ENCODE measurements at places on chromosomes 16 and 17. TPM values are rescaled to one million over a fixed set of nuclear protein-coding genes. Genes with fewer than 3 reads are reported as not detected.

- no peaks in the 10 kb centered on the region for H3K36me3 ChIP-seq
- DNase-seq, result no peak
- H3K4me1 ChIP-seq, result no peaks in the 10 kb centered on the region
- no peak overlapping the region for H3K4me3 ChIP-seq
- no peaks in the 10 kb centered on the region for H3K27me3 ChIP-seq
Observed at GRCh38 chr16:25340973-25341372, 83.3 kb upstream of the ZKSCAN2 start.

GRCh38 chr17:78214706-78215061 is 631 bp downstream of the BIRC5 start:
- peaks cover 5% of the 10 kb centered on the region for H3K4me1 ChIP-seq
- no peak for DNase-seq
- no peak overlapping the region for H3K4me3 ChIP-seq
- no peaks in the 10 kb centered on the region for H3K27me3 ChIP-seq
- no peak overlapping the region for H3K27ac ChIP-seq

DNA sequence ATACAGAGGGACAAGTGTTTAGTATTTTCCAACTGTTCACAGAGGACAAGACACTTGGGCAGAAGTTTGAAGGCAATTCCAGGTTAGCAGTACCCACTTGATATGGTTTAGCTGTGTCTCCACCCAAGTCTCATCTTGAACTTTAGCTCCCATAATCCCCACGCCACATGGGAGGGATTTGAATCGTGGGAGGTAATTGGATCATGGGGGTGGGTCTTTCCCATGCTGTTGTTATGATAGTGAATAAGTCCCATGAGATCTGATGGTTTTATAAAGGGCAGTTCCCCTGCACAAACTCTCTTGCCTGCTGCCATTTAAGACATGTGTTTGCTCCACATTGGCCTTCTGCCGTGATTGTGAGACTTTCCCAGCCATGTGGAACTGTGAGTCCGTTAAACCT is 668.9 kb downstream of the MAF start:
- DNase-seq, result no peak
- no peaks in the 10 kb centered on the region for H3K27me3 ChIP-seq
- no peak overlapping the region for H3K4me3 ChIP-seq
- no peak overlapping the region for H3K27ac ChIP-seq
- no peaks in the 10 kb centered on the region for H3K4me1 ChIP-seq

DNA sequence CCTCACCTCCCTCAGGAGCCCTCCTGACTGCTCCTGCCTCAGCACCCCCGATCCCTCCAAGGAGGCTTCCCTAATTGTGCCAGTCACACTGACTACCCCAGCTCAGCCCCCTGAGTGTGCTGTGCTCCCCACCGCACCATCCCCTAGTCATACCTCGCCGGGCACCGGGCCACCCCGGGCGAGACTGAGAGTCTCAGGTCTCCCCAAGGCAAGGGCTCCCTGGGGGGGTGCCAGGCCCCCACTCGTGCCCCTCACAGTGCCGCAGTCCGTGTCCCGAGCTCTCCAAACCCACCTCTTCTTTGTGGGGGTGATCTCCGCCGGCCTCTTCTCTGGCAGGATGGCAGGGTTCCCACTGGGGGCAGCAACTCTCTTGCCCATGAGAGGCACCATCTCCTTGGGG is 3.2 kb downstream of the TRPV3 start:
- no peak overlapping the region for H3K4me3 ChIP-seq
- DNase-seq, result no peak
- peaks cover 14% of the 10 kb centered on the region for H3K27me3 ChIP-seq
- no peaks in the 10 kb centered on the region for H3K36me3 ChIP-seq
- H3K27ac ChIP-seq, result no peak overlapping the region
- H3K4me1 ChIP-seq, result no peaks in the 10 kb centered on the region

GRCh38 chr17:55708175-55708974 is 14.3 kb downstream of the TMEM100 start:
- DNase-seq, result no peak
- no peaks in the 10 kb centered on the region for H3K36me3 ChIP-seq
- H3K4me3 ChIP-seq, result no peak overlapping the region
- H3K27me3 ChIP-seq, result no peaks in the 10 kb centered on the region

- no peaks in the 10 kb centered on the region for H3K36me3 ChIP-seq
- H3K27ac ChIP-seq, result no peak overlapping the region
- no peaks in the 10 kb centered on the region for H3K4me1 ChIP-seq
- H3K27me3 ChIP-seq, result no peaks in the 10 kb centered on the region
- DNase-seq, result no peak
- no peak overlapping the region for H3K4me3 ChIP-seq
Observed at GRCh38 chr16:7338826-7339225, 6.2 kb downstream of the RBFOX1 start.

Gene OR1F1
- not detected for total RNA-seq

Gene PRR15L
- 47.4 TPM for total RNA-seq

DNA sequence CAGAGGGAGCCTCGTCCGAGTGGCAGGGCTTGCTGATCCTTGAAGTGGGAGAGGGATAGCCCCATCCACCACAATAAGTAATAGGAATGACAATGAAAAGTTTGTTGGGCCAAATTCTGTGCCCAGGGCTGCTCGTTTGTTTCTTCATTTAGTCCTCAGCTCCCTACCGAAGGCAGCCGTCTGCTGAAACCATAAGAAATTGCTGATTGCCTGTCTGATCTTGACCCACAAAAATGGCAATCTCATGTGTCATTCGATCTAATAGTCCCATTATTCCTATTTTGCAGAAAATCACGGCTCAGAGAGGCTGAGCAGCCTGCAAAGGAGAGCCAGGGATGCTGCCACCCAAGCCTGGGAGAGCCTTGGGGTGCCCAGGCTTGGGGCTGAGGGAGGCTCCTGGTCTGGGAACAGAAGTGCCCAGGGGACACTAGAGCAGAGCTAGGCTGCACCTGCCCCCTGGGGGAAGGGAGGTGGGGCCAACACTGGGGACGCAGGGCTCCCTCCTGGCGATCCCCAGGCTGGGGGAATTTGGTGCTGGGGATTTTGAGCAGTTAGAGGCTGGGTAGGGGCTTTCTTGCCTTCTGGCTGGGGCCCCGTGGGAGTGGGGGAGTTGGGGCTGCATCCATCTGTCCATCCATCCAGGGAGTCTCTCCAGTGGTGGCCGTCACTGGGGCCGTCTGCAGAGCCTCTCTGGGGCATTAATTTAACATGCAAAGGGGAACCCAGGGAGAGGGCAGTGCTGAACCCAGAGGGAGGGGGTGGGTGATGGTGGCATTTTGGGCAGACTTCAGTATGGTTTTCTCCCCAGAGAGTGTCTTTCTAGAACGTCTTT is 53.5 kb downstream of the SOCS1 start:
- H3K27ac ChIP-seq, result no peak overlapping the region
- H3K4me3 ChIP-seq, result no peak overlapping the region
- no peaks in the 10 kb centered on the region for H3K27me3 ChIP-seq
- peaks cover 14% of the 10 kb centered on the region for H3K4me1 ChIP-seq

GRCh38 chr16:63896383-63897109 is 1225.3 kb downstream of the CDH11 start:
- H3K27me3 ChIP-seq, result no peaks in the 10 kb centered on the region
- H3K27ac ChIP-seq, result no peak overlapping the region
- no peaks in the 10 kb centered on the region for H3K36me3 ChIP-seq

- H3K4me1 ChIP-seq, result peaks cover 29% of the 10 kb centered on the region
- H3K36me3 ChIP-seq, result no peaks in the 10 kb centered on the region
- H3K27me3 ChIP-seq, result no peaks in the 10 kb centered on the region
- DNase-seq, result no peak
Observed at GRCh38 chr16:85126705-85127378, 14.6 kb upstream of the CIBAR2 start.

DNA sequence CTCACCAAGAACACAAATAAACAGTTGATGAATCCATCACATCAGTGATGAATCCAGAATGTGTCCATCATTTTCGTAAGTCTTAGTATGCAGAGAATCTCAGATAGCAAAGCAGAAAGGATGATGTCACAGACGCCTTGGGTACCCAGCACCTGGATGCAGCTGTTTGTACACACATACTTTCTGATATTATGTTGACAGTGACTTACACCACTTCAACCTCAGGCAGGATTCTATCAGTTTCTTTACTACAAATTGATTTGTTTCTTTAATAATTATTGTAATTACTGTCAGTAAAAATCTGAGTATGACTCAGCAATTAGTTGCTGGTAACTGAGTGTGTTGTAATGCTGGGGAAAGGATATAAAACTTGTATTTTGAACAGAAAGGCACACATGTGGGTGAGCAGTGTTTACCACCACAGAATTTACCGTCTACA is 159.8 kb downstream of the RPTOR start:
- no peaks in the 10 kb centered on the region for H3K4me1 ChIP-seq
- H3K27me3 ChIP-seq, result no peaks in the 10 kb centered on the region
- no peak overlapping the region for H3K27ac ChIP-seq
- no peak overlapping the region for H3K4me3 ChIP-seq

Gene CIBAR2
- not detected for total RNA-seq

Gene DNAAF8
- total RNA-seq, result 0.58 TPM

GRCh38 chr17:66955821-66956220 is 8.7 kb upstream of the CACNG4 start:
- H3K4me3 ChIP-seq, result no peak overlapping the region
- peaks cover 1% of the 10 kb centered on the region for H3K27me3 ChIP-seq
- H3K4me1 ChIP-seq, result no peaks in the 10 kb centered on the region
- no peaks in the 10 kb centered on the region for H3K36me3 ChIP-seq
- no peak for DNase-seq
- no peak overlapping the region for H3K27ac ChIP-seq

GRCh38 chr16:64150193-64150592 is 971.7 kb downstream of the CDH11 start:
- H3K4me1 ChIP-seq, result no peaks in the 10 kb centered on the region
- no peak for DNase-seq
- no peaks in the 10 kb centered on the region for H3K36me3 ChIP-seq
- H3K27ac ChIP-seq, result no peak overlapping the region
- no peaks in the 10 kb centered on the region for H3K27me3 ChIP-seq

Gene CCL1
- total RNA-seq, result not detected

DNA sequence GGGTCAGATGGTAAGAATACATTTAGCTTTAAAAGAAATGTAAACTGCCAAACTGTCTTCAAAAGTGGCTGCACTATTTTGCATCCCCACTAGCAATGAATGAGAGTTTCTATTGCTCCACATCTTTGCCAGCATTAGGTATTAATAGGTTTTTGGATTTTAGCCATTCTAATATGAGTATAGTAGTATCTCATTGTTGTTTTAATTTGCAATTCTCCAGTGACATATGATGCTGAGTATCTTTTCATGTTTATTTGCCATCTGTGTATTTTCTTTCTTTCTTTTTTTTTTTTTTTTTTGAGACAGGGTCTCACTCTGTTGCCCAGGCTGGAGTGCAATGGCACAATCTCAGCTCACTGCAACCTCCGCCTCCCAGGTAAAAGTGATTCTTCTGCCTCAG is 24.3 kb upstream of the MARCHF10 start:
- no peaks in the 10 kb centered on the region for H3K4me1 ChIP-seq
- DNase-seq, result no peak
- H3K36me3 ChIP-seq, result no peaks in the 10 kb centered on the region
- H3K27ac ChIP-seq, result no peak overlapping the region

DNA sequence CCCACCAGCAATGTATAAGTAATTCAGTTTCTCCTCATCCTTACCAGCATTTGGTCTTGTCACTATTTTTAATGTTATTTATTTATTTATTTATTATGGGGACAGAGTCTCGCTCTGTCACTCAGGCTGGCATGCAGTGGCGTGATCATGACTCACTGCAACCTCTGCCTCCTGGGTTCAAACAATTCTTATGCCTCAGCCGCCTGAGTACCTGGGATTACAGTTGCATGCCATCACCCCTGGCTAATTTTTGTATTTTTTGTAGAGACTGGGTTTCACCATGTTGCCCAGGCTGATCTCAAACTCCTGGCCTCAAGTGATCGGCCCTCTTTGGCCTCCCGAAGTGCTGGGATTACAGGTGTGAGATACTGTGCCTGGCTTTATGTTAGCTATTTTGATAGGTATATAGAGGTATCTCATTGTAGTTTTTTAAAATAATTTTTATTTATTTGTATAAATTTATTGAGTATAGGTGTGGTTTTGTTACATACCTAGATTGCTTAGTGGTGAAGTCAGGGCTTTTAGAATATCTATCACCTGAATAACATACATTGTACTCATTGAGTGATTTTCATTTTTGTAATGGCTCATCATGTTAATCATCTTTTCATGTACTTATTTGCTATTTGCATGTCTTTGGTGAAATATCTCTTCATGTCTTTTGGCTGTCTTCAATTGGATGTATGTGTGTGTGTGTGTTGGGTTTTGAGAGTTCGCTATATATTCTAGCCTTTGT is 53.3 kb downstream of the TANC2 start:
- no peak overlapping the region for H3K4me3 ChIP-seq
- H3K36me3 ChIP-seq, result no peaks in the 10 kb centered on the region
- no peak for DNase-seq
- H3K27me3 ChIP-seq, result no peaks in the 10 kb centered on the region
- no peak overlapping the region for H3K27ac ChIP-seq

Gene GSDMA
- 0.29 TPM for total RNA-seq

DNA sequence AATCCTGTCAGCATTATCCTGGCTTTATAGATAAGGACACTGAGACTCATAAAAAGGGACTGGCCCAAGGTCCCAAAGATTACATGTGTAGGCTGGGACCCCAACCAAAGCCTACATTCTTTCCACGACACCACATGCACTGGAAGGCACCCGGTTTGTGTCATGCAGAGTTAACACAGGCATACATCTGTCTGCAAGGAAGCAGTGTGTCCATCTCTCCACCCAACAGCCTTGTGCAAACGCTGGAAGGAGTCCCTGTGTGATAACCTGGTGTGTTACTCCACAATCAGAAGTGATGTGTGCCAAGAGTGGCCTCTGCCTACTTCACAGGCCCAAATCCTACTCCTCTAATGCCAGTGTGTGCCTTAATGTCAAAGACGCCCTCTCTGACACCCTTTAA is 139.8 kb downstream of the PARN start:
- H3K4me3 ChIP-seq, result no peak overlapping the region
- no peak for DNase-seq
- H3K4me1 ChIP-seq, result peaks cover 23% of the 10 kb centered on the region
- H3K27ac ChIP-seq, result no peak overlapping the region
- H3K36me3 ChIP-seq, result no peaks in the 10 kb centered on the region
- H3K27me3 ChIP-seq, result no peaks in the 10 kb centered on the region

GRCh38 chr16:20310421-20311395 is 16.6 kb downstream of the GP2 start:
- H3K4me3 ChIP-seq, result no peak overlapping the region
- no peaks in the 10 kb centered on the region for H3K36me3 ChIP-seq
- no peak overlapping the region for H3K27ac ChIP-seq

GRCh38 chr17:57284583-57284982 is 28.3 kb downstream of the MSI2 start:
- H3K27me3 ChIP-seq, result no peaks in the 10 kb centered on the region
- H3K4me1 ChIP-seq, result no peaks in the 10 kb centered on the region
- H3K27ac ChIP-seq, result no peak overlapping the region
- H3K4me3 ChIP-seq, result no peak overlapping the region

GRCh38 chr17:38981636-38982035 is 14.4 kb upstream of the FBXO47 start:
- H3K27me3 ChIP-seq, result no peaks in the 10 kb centered on the region
- H3K4me3 ChIP-seq, result no peak overlapping the region
- no peaks in the 10 kb centered on the region for H3K4me1 ChIP-seq
- no peak for DNase-seq
- peak overlapping the region; percentile 32 for H3K27ac ChIP-seq

Gene FOXC2
- 1.1 TPM for total RNA-seq

DNA sequence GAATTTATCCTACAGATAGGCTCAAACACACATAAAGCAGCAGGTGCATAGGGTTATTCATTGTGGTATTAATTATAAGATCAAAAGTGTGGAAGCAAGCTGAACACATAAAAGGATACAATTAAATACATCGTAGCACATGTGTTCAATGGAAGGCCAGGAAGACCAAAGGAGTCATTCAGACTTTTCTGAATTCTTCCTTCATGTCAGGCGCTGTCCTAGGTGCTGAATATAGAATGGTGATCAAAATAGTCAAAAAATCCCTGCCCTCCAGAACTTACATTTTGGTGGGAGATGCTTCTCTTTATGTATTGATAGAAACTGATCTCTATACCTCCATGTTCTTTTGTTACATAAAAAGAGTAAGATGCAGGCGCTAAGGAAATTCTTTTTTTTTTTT is 439.0 kb upstream of the ASIC2 start:
- H3K27ac ChIP-seq, result no peak overlapping the region
- H3K27me3 ChIP-seq, result peaks cover 5% of the 10 kb centered on the region
- H3K4me3 ChIP-seq, result no peak overlapping the region

Measured in upper lobe of right lung (tissue), 1 donor.